ENCODE measurements at places on chromosomes 11 and 22.
A peak's percentile ranks its signal among the peaks of the same experiment; 100 is the strongest.

GRCh38 chr22:45496451-45496941 lies 6.2 kb upstream of the FBLN1 start:
- no peak for DNase-seq

DNA sequence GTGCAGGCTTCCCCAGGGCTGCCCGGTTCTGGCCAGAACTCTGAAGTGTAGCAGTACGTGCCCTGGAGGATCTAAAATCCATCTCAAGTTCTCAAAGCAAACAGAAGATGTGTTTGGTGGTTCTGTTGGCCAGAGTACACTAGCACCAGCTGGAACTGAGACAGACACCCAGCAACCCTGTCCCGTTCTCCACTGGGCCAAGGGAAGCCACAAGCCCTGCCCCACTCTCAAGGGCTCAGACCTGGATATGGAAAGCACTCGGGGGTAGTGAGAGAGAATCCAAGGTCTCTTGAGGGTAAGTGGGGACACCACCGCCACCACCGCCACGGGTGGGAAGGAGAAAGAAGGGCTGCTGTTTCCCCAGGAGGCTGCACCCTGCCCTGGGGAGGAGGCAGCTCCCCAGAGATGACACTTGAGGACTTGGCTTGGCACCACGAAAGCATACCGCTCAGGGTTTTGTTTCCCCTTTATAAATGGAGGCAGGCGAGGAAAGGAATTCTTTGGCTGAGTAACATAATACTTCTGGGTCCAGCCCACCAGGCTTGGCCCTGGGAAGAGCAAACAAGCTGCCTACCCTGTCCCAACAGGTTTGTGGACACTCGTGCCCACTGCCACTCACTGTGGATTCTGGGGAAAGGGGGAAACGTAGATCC lies 56.1 kb upstream of the POU2AF1 start:
- DNase-seq: no peak

DNA sequence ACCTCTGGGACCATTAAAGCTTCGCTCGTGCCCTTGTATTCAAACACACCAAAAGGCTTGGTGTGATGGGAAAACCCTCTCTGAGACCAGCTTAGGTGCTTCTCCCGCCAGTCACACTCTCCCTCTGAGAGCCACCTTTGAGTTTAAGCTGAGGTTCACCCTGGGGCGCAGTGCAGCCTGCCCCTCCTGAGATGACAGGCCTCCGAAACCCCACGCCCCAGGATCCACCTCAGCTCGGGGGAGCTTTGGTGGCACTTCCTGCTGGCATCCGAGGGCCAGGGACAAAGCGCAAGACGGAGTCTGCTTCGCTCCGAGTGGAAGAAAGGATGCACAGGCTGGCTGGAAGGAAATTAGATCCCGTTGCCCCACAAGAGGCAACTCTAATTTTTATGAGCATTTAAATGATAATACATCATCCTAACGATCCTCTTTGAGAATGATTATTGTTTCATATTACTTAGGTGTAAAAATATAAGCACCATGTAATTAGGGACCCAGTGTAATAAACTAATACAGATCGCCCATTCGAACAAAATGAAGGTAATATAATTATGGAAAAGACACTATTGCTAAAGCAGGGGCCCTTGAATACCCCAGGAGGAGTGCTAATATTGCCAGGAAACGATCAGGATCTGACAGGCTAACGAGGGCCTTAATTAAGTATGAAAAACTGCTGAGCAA lies 134.7 kb downstream of the CEP164 start:
- no peak for DNase-seq

- DNase-seq: peak; percentile 88
Observed at GRCh38 chr11:102850973-102851745, 7.8 kb upstream of the MMP3 start.

DNA sequence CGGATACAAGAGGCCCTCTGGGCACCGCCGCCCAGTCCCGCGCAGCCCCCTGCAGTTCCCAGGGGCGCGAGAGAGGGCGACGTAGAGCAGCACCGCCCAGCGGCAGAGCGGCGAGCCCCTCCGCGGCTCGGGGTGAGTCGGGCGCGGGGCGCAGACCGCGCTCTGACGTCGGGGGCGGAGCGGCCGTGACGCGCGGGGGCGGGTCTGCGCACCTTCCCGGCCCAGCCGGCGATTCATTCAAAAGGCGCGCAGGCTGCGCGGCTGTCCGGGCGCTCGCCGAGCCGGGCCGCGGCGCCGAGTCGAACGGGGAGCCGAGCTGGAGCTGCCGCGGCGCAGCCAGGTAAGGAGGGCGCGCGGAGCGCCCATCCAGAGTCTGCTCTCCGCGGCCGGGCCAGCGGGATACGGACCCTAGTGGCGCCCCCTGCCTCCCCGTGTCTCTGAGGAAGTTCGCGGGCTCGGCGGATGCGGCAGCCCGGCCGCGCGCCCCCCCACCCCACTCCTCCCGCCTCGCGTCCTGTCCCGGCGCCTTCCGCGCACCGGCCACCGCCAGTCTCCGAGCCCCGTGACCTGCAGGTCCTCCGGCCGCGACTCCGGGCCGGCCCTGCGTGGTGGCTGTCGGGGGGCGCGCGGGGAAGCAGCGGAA lies at the start of gene RELT:
Gene RELT, plus strand, starts transcription at position 240 of the 643 bp plus-strand sequence. CDS start 12,738 bp downstream, outside the sequence.
- peak; percentile 90 for DNase-seq

GRCh38 chr22:29587938-29588699 lies 7.2 kb upstream of the NIPSNAP1 start:
- peak; percentile 80 for DNase-seq

DNA sequence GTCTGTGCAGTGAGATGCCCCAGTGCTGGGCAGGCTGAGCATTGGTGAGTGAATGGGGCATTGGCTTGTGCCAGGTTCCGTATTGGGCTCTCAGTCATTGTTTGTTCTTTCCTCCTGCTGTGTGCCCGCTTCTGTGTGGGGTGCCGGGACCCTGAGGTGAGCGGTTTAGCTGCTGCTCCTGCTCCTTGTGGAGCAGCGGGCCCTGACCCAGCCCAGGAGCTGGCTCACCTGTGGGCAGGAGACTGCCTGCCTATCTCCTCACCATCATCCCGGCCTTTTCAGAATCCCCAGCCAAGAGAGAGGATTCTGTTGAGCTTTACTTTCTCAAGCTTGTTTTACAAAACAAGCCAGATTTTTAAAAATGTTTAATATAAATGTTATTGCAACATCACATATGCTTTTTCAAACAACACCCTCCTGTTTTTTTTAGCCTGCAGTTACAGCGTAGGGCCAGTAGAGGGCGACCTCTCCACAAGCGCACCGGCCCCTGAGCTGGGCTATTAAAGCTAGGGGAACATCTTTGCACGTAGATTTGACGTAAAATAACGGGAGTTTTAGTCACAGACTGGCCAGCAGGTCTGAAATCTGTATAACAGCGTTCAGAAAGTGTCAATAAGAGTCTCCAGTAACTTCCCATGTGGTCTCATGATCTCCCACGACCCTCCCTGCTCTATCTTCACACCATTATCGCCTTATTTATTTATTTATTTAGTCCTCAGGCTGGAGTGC lies 25.1 kb upstream of the RELT start:
- DNase-seq: peak; percentile 78

DNA sequence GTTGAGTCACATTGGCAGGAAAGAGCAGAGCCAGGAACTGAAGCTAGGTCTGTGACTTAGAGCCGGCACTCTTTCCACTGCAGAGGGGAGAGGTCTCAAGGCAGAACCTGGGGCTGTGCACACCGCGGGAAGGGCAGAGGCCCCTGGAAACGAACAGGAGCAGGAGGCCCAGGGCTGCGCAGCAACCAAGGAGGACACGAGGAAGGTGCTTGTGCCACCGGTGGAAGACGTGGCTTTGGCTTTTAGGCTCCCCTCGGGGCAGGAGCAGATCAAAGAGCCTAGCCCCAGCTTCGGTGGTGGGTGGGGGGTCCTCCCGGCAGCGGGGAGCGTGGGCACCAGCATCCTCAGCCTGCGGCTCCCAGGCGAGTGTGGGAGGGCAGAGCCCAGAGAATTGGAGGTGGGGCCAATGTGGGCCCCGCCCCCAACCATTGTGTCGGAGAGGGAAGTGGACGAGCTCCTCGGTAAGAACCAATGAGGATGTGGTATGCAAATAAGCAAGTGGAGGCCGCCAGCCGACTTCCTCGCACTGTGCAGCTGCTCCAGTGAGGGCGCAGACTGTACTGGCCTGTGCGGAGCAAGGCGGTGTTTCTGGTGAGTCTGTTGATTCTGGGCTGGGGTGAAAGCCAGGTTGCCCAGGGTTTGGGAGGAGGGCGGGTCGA lies at the start of gene CCDC116:
Gene CCDC116, plus strand, starts transcription at position 524 of the 659 bp plus-strand sequence. CDS start 422 bp downstream, outside the sequence.
- DNase-seq: no peak

- DNase-seq: no peak
Observed at GRCh38 chr22:45280587-45280980, 4.2 kb upstream of the UPK3A start.

DNA sequence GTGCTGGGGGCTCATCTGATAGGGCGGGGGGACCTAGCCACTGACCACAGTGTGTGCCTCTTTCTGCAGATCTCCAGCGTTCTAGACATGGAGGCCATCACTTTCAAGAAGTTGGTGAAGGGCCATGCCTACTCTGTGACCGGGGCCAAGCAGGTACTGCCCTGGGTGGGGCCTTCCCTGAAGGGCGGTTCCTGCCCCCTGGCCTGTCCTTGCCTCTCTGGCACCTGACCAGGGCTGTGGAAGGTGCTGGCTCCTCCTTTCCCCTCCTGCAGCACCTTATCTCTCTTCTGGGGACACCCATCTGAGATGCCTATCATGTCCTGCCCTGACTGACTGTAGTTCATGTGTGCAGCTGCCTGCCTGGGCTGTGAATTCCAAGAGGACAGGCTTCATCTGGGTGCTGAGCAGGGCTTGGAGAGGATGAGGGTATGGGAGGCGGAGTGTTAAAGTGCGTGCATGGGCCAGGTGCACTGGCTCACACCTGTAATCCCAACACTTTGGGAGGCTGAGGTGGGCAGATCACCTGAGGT lies 5.5 kb downstream of the CAPN1 start:
- no peak for DNase-seq

DNA sequence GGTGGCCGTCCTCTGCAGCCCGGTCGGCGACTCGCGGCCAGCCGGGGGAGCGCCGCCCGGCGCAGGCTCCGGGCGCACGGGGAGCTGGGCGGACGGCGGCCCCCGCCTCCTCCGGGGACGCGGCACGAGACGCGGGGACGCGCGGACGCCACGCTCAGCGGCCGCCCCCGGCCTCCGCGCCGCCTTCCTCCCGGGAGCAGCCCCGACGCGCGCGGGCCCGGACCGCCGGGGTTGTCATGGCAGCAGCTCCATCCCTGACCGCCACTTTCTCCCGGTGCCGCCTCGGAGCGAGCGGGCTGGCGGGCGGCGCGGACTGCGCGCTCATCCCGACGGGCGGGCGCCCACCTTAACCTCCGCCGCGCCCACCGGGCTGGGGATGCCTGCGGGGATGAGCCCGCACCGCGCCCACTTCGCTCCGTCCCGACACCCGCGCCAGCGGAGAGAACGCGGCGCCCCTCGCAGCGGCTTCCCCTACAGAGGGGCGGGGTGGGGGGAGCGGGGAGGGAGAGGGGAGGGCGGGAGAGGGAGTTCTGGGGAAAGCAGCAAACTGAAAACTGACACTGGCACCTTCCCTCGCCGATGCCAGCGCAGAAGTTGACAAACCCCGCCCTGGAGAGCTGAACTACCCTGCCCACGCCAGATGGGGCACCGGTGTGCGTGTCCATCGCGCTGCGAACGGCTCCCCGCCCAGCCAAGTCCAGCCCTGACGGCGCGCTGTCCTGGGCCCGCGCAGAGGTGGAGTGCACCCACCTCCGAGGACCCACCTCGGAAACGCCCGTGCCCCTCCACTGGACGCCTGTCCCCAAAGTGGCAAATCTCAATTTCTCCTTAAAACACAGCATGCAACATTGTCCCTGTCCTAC lies 588.4 kb downstream of the OPCML start:
- no peak for DNase-seq

- no peak for DNase-seq
Observed at GRCh38 chr11:47028195-47029093, 91.9 kb downstream of the CSTPP1 start.

- DNase-seq: no peak
Observed at GRCh38 chr11:7846003-7846402, 49.3 kb upstream of the OR5P2 start.

- DNase-seq: no peak
Observed at GRCh38 chr11:118870396-118871343, 13.0 kb upstream of the CXCR5 start.

GRCh38 chr11:123301696-123302400 lies 106.8 kb upstream of the CLMP start:
- peak; percentile 18 for DNase-seq

GRCh38 chr11:134957540-134958335 lies 545.7 kb upstream of the B3GAT1 start:
- DNase-seq: no peak

Data from astrocyte of the spinal cord (primary cell).